Activated T-helper 9 cell treated with anti-CD3 and anti-CD28 coated beads, Interleukin-2, amount 50 U/mL, for 16 hours (primary cell): ENCODE measurements at places on chromosomes 7 and 10.
A peak's percentile ranks its signal among the peaks of the same experiment; 100 is the strongest.

GRCh38 chr10:5887029-5887428 is 2.7 kb downstream of the ANKRD16 start:
- no peak for DNase-seq

- no peak for DNase-seq
Observed at GRCh38 chr10:57692255-57692980, 575.3 kb downstream of the IPMK start.

DNA sequence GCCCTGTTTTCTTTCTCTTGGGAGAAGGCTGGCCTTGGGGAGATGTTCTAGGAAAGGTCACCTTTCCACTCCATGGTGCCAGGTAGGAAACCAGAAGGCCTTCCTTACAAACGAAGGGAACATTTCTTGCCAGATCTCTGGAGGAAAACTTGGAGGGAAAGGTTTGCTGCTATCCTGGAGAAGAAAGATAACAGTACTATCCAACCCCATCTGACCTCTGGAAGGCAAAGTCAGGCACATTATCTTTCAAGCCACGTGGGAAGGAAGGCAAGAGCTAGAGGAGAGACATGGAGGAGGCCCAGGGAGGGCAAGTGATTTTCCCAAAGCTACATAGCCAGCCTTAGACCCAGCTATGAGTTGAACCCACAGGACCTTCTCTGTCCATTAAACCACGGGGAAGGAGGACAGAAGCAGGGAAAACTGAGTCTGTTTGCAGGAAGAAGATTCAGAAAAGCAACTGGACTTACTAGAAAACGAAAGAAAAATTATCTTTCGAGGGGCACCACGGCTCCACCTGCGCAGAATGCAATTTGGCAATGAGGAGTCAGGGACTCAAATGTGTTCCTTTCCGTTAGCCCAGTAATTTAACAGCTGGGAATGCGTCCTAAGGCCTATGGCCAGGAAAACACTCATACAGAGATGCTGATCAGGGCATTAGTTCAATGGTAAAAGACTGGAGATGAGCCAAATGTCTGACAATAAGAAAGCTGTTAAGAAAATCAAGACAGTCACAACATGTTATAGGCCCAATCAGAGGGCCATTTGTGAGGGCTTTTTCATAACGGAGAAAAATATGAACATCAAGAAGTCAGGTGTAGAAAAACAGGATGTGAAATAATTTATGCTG is 32.0 kb upstream of the PSAP start:
- no peak for DNase-seq

DNA sequence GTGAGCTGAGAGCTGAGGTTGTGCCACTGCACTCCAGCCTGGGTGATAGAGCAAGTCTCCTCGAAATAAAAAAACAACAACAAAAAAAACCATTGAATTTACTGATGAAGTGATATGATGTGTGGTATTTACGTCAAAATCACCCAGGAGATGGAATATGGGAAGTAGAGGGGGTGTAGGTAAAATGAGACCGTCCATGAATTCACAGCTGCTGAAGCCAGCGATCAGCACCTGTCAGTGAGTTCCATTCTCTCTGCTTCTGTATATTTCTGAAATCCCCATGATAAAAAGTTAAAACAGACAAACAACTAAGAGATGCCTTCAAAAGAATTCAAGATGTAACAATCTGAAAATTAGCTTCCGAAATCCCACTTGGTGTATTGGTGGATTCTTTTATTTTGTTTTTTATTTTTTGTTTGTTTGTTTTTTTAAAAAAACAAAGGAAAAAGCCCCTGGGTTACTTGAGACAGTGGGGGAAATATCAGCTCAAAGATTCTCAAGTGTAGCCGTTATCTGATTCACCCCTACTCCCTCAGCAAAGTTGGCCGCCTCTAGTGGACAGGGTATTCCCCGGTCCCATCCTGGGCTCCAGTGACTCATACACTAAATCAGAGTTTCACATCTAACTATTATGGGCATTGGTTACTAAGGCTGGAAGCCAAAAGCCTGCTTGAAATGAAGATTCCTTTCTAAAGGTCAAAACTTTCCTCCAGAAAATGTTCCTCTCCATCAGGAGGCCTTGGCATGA is 76.4 kb downstream of the MAP3K8 start:
- DNase-seq, result peak; percentile 11

GRCh38 chr10:31757831-31758230 is 170.8 kb downstream of the ARHGAP12 start:
- DNase-seq, result no peak

DNA sequence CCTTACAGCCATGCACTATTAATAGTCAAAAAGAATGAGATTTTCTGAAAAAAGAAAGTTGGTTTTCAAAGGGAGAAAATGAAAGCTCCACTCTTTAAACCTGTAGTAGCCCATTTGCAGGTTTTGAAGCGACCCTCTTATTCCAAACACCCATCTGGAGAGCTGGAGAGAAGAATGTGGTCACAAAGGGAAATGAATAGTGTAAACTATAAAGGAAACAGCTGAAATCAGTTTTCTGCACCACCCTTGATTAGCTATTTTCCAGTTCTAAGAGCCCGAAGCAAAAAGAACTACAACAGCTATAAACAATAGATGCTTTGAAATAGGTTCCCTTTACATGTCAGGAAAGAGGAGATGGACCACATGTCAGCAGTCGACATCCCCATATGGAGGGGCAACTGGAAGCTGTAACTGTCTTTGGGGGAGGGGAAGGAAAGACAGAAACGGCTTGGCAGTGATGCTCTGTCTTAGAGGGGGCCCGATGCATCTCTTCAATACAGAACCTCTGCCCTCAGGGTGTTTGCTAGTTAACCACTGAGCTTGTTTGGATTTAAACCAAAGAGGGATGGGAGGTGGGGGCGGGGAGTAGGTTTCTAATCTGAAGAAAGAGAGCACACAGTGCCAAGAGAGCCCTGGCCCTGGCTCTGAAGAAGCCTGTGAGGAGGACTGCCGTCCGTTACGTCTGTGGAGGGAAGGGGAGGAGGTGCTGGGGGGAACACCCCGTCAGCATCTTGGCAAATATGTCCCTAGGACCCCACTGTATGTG is 55.3 kb downstream of the CPVL start:
- DNase-seq, result no peak

- DNase-seq, result no peak
Observed at GRCh38 chr10:13414855-13415254, 66.8 kb upstream of the SEPHS1 start.

DNA sequence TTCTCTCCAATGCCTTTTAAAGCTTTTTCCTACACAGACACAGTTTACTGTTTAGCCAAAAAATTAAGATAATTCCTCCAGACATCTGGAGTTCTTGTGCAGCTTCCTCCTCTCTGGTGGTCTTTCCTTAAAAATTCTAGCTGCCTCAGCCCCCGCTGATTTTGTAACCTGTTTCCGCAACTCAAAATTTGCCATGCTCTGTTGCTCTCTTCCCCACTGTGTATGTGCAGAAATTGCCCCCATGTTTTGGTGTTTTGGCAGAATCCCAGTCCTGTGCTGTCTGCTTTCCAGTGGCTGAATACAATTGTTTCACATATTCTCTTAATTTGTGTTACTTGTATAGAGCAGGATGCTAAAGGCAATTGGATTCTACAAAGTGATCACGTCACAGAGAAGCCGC is 151.7 kb upstream of the PRSS1 start:
- no peak for DNase-seq

DNA sequence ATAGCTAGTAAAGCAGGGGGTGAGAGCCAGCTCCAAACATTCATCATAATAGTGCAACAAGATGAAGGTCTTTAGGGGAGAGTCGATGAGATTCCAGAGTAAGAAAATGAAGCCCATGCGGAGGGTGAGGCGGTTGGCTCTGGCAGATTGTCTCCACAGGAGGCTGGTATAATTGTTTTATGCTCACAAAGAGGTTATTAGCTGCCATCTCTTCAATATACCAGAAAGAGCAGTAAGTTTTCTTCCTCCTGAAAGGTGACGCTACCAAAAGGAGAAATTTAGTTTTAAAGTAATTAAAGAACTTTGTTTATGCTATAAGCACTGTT is 59.2 kb upstream of the KCNIP2 start:
- DNase-seq, result no peak

GRCh38 chr7:47653550-47654411 is 71.9 kb upstream of the TNS3 start:
- DNase-seq, result no peak

DNA sequence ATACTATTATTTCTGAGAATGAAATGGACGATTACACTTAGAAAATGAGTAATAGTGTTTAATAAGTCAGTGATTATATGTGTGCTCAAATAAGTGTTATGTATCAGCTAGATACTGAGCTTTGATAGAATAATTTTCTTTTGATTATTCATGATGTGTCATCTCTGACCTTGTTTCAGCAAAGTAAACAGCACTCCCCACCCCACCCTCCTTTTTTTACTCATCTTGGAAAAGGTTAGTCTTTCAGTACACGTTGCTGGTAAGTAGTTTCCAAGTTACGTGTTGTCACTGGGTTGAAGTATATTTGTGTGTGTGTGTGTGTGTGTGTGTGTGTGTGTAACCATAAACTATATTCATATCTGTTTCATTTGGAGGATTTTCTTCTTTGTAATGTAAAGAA is 84.1 kb downstream of the GNAI1 start:
- no peak for DNase-seq

DNA sequence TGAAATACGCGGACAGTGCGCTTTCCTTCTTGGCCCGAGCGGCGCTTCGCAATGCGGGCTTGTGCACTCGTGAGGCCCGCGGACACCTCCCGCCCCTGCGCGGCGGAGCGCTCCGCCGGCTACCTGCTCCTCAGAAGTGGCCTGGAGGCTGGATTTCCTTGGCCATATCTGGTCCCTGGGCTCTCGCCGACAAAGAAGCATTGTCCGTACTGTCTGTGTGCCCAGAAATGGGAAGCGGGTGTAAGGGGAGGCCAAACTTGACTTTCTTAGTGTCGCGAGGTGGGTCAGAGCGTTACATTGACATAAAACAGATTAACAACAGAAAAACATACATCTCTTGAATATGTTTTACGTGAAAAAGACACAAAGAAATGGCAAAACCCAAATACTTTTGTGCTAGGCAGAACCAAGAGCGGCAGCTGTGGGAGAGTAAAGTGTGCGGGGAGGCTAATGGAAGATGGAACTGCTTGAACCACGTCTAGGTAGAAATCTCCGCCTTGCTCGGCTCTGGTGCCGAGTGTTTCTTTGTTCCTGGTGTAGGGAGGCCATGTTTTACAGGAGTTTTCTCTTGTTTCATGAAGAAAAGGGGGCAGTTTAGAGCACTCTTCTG is 1.4 kb downstream of the LANCL2 start:
- no peak for DNase-seq

- DNase-seq, result no peak
Observed at GRCh38 chr7:127290116-127290655, 37.4 kb upstream of the GRM8 start.

DNA sequence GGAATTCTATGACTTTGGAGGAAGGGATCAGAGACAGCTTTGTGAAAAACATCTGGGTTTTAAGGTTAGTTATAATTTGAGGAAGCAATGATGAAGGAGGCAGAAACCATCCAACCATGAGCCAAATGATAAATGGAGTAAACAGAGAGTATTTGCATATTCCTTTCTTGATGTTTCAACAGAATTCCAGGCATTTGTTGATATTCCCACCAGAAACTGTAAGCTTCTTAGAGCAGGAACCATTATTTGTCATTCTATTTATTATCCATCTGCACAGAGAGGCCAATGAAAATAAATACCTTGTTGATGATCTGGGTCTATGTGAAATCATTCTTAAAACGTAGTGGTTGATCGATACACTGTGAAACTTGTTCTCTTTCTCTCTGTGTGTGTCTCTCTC is 715.3 kb downstream of the INHBA start:
- DNase-seq, result no peak

- DNase-seq, result no peak
Observed at GRCh38 chr10:45427262-45427969, 53.4 kb downstream of the ALOX5 start.

GRCh38 chr10:122407375-122408125 is 33.0 kb downstream of the PLEKHA1 start:
- peak; percentile 45 for DNase-seq

DNA sequence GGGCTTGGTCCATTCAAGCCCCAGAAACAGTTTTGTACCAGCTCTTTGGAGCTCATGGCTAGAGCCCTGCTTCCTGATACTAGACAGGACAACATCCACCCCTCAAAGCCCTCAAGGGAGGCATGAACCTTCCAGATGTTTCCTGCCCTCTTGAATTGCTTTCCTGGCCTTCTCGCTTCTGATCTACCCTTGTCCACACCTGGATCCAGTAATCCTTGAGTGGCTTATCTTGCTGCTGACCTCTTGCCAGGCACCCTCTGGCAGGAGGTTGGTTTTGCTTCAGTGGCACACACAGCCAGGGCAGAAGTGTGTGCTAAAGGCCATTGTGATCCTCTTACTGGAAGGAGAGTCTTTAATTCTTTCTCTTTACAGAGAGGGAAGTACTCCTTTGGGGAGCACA is 495.8 kb downstream of the PLXNA4 start:
- DNase-seq, result no peak

DNA sequence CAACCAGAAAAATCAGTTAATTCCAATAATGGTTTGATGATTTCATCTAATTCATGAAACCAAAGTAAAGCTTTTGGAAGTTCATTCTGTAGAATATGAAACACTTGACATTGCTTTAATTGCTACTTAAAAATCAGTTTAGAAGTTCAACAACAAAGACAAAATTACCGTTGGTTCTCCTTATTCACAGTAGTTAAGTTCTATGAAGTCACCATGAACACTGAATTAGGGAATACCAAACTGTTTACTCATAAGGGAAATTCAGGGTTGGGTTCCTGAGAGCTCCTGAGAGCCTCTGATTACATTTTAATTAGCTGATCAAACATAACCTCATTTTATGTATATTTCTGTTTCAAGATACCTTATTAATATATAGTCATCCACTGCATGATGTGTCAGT is 46.2 kb downstream of the ZNF438 start:
- DNase-seq, result no peak

DNA sequence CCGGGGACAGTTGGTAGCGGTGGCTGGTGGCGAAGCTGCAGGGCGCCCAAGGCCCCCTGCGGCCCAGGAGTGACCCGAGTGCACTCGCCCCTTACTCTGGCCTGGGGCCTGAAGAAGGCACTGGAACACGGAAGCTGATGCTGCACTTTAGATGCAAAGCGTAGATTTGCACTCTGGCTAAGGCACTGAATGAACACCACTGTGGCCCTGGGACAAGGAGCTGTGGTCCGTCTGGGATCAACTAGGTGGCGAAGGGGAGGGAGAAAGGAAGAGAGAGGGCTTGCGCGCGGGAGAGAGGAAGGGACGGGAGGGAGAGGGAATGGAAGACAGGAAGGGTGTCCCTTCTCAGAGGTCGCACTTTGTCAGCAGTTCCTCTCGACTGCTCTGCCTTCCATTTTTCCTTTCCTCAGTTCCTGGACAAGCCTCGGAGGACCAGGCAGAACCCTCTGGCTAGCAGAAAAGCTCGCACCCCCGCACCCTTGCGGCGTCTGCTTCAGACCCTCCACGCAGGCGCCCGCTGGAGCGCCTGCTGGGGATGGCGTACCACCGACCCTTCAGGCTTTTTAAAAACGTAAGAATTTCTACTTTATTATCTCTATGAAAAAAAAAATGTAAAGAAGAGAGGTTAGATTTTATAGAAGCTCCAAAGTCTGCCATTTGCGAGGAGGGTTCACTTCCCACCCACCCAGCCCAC is 1.2 kb downstream of the FERD3L start:
- DNase-seq, result no peak

DNA sequence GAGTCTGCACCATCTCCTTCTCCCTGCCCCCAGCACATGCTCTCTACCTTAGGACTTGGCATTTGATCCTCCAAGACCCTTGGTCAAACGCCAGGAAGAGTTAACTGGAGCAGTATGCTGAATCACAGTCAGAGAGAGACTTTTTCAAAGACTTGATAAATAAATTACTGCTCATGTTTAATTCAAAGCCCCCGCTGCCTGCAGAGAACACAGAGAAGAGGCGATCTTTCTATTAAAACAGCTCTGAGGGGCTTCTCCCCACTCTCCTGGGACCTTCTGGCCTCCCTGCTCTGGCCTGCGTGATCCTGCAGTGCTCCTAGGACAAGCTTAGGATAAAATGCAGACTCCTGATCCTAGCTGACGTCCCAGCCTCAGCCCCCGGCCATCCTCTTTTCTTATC is 47.8 kb downstream of the NPTX2 start:
- no peak for DNase-seq
